ENCODE measurements at places on chromosomes 7 and 10.

DNA sequence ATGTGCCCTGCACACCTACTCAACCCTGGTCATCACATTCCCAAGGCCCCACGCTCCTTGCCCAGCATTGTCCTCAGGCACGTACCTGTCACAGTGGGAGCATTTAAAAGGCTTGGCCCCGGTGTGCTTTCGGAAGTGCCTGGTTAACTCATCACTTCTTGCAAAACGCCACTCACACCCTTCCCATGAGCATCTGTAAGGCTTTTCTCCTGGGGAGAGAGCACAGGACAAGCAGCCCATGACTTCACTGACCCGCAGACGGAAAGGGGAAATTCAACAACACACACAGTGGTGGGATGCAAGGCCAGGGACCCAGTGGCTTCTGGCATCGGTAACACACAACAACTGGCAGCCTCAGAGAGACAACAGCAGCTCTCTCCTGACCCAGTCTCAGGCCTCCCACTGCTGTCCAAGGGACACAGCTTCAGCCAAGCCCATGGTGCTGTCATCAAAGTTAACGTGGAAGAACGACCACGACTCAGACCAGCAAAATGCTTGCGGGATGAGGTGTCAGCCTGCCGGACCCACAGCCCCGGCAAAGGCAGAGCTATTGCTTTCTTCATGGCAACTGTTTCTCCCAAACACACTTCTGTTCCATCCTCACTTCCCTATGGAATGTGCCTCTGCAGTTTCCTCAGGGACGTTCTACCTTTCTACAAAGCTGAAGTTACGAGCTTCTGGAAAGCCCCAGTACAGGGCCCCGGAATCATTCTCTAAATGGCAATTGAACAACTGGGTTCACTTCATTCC lies 4.8 kb downstream of the KLF6 start:
- peak; percentile 52 for DNase-seq

DNA sequence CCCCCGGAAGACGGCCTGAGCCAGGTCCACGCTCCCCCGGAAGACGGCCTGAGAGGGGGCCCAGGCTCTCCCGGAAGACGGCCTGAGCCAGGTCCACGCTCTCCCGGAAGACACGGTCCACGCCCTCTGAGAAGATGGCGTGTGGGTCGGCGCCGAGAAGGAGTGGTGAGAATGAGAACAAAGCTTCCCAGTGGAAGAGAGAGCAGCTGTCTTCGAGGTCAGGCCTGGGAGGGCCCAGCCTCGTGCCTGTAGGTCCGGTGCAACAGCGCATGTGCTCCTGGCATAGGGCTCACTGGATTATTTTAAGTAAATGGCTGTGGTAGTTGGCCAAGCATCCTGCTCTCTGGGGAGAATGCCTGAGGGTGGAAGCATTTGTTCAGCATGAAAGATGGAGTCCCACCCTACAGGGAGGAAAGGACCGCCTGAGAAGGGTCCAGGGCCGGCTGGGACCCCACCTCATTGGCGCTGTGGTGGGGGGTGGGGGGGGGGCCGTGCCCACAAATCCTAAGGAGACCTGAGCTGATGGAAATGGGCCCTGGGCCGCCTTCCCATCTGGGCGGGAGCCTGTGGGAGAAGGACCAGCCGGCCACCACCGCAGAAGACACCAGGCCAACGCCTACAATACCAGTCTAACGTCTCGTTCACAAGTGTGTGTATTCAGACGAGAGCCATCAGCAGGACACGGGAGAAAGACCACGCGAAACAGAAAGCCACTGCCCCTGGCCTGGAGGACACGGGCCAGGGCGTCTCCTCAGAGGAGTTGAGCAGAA lies 210.0 kb downstream of the WDR37 start:
- no peak for DNase-seq

DNA sequence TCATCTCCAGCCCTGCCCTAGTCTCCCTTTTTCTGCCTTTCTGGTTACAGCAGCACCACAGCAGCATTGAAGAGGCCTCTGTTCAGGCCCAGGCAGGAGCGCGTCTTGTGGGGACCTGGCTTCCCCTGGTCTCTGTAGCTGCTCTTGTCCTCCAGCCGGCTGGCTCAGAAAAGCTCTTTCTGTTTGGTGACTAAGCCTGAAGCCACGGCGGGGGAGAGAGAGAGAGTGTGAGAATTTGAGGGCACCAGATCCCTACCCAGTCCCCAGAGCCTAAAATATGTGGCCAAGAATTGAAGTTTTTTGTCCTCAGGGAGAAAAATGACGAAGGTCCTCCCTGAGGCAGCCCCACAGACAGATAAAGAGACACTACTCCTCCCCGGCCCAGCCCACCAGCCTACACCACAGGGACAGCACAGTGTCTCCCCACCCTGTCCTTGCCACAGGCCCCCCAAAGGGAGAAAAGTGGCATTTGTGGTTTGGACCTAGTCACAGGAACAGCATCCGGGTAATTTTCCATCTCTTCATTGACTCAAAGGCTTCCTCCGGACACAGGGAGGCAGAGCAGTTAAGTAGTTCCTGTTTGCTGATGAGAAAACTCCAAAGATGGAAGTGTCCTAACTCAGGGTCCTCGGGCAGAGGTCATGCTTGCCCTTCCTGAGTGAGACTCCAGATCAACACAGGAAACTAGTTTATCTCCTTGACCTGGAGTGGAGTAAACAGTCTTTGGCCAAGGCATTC lies 13.3 kb upstream of the FAM180A start:
- peak; percentile 37 for DNase-seq

DNA sequence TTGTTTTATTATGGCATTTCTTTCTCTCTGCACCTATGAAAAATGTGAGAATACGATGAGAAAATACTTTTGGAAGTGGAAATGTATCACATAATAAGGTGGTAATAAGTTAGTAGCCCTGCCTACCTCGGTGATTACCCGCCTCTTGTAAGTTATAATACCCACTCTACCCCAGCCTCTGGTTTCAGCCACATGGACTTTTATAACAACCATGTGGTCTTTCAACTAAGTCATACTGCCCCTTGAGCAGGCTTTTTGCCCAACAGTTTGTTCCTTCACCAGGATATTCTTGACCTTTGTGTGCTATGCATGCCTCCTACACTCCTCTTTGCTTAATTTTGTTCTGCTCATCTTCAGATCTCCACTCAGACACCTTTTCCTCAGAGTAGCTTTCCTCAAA lies 470.6 kb upstream of the ZWINT start:
- DNase-seq = no peak

DNA sequence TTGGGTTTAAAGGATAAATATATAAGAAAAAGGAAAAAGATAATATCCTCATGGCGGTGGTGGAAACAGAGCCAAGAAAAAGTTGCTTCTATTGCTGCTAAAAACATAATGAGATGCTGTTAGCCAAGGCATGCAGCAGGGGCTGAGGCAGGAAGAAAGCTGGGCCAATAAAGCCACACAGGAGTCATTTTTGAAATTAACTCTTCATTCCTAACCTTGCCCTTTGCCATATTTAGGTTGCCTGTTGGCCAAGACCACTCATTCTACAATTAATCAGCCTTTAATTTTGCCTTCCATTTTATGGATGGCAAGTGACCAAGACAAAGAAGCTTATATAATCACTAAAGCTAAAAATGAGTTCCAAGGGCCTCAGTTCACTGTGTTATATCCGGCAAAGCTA lies 58.2 kb downstream of the ARMH3 start:
- no peak for DNase-seq

- DNase-seq = no peak
Observed at GRCh38 chr7:128045766-128046165, 14.5 kb upstream of the LRRC4 start.
